ENCODE measurements at places on chromosomes 12 and 14.

DNA sequence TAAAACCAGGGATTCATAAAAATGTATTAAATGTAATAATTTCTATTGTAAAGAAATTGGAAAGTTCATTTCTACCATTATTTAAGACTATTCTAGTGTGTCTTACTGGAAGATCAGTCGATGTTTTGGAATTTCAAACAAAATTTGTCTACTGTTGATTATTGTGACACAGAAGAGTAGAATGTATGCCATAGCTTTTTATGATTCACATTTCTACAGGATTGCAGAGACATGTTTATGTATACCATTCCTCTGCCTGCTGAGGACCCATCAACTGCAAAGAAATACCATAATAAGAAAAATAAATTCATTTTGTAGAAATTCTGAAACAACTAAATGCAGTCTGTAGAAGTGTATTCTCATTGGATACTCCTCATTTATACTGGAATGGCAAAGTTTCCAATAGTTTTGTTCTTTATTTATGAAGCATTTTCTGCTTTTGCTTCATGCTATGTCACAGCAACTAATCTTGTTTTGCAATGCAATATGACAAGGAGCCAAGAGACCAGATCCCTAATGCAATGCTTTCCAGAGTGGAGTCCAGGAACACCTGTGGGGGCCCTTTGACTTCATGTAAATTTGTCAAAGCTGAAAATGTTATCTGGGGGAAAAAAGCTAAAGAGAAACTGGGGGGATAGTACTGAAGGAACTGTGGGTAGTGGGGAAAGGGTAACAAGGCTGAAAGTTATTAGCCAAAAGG, 172.9 kb upstream of the LRIG3 start:
- no peak for DNase-seq

DNA sequence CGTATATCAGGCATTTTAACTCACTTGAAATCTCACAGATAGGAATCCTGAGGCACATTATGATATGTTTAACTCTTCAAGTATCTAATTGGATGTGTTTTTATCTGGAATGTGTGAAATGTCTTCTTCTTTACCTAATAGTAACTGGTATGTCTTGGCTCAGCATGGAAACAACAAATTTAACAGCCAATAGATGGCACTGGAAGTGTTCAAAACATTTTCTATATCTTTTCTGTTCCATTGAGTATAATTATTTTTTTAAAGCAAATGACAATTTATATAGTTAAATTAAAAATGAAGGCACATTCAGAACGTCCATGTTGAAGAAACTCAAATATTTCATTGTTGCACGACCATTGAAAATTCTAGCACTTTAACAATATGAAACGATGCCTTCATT, 164.6 kb upstream of the SLC16A7 start:
- DNase-seq, result no peak

- no peak for DNase-seq
Measured at GRCh38 chr14:105376521-105377440, 21.6 kb upstream of the TEX22 start.

GRCh38 chr14:59313144-59313651, 124.7 kb downstream of the DAAM1 start:
- no peak for DNase-seq

DNA sequence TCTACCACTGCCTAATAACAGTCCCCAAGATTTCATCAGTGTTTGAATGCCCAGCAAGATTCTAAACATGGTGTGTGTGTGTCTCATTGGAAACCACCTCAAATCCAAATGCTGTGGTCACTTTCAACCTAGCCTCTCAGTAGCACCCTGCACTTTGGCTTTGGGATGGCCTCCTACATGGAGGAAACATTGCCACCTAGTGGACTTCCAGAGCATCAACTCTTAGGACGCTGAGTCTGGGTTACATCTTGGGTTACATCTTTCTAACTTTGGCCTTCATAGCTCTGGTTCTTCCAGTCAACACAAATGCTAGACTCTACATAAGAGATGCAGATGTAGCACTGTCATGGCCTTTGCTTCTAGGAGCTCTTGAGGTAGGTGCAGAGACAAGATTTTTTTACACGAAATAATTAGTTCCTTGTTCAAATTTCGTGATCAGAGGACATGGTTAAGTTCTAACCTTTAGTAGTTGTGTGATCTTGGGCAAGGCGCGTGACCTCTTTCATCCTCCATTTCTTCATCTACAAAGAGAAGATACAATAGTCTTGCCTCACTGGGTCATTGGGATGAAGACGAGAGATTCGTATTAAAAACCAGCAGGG, 113.5 kb upstream of the VASH1 start:
- DNase-seq, result no peak

- DNase-seq, result no peak
Measured at GRCh38 chr12:14828892-14829291, 14.4 kb downstream of the ART4 start.

- no peak for DNase-seq
Measured at GRCh38 chr12:64621257-64621942, 11.1 kb downstream of the RASSF3 start.

DNA sequence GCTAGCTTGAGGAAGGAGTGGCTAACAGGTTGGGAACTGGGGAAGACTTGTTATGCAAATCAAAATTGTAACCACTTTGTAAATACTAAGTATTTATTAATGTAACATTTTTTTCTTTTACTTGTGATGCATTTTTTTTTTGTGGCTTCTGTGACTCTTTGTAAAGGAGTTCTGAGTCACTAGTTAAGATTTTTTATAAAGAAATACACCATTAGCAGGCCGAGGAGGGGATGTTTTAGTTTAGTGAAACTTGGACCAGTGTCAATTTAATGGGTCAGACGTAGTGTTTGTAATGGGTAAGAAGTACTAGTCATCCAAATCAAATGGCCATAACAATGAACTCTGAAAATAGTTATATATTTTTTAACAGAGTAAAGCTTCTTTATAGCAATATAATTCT, 43.1 kb downstream of the AKAP6 start:
- no peak for DNase-seq

DNA sequence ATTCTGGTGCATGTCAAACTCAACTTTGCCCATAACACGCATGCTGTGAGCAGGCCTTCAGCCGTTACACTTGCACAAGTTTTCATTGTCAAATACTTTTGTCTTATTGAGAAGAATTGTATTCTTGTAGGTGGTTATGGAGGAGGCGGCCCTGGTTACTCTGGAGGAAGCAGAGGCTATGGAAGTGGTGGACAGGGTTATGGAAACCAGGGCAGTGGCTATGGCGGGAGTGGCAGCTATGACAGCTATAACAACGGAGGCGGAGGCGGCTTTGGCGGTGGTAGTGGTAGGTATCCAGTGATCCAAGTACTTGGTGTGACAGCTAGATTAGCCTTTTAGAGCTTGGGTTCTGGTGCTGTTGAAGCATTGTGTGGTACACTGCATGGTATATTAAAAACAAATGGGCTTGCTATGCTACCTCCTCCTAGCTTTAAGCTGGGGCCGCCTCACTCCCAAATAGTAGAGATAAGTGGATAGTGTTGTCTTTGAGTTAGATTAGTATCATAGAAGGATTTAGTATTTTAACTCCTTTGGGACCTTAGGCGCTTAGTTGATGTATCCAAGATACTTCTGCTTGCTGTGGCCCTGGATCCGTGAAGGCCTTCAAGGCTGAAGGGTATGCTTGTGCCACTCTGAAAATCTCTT, 2.5 kb downstream of the HNRNPA1 start:
- DNase-seq, result no peak

GRCh38 chr12:65372574-65372973, 94.1 kb downstream of the MSRB3 start:
- no peak for DNase-seq

DNA sequence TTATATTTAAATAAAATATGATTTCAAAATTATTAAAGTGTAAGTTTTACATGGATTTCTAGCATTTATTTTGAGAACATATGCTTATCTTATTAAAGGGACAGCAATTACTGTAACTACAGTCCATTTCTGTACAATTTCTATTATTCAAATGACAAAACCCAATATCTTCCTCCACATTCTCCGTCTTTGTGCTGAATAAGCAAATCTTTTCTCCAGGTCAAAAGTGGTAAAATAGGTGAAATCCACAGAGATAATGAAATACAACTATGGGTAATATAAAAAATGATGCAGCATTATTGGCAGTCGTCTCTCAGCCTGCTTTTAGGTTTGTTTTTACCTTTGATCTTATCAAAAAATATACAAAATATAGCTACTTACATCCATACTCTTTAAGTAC, 79.4 kb upstream of the OTX2 start:
- DNase-seq, result no peak

GRCh38 chr14:98510392-98510791, 761.6 kb downstream of the BCL11B start:
- no peak for DNase-seq

DNA sequence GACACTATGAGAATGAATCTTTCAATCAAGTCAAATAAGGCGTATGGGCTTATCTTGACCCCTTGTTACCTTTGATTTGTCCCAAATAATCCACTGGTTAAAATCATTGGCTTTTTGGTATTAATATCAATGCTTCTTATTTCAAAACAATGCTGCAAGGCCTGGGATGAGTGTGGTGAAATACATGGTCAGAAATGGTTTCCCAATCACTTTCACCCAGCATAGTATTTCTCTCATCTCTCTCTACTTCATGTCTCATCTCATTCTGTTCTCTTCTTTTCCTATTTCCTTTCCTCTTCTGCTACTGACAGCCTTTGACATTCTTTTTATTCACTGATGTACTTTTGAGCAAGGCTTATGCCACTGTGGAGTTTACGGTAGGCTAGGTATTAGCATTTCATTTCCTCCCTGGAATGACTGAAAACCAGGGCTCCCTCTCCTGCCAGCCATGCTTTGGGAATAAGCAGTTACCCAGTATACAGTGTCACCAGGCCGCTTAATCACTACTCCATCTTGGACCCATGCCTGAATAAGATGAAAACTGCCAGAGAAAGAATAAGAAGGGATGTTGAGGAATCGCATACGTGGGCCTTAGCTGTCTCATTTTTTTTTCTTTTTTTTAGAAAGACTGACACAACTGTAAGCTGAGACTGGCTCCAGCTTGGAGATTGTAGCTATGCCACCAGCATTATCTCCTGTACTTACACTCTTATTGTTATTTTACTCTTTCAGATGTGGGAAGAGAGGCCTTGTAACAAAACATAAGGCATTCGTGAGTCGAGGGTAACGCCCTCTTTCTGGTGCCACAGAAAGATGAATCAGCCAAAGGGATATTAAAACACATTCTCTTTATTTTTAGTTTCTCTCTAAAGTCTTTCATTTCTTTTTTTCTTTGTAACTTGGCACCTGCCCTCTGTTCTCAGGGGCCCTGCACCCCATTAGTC, 53.5 kb downstream of the IGF1 start:
- DNase-seq, result no peak

DNA sequence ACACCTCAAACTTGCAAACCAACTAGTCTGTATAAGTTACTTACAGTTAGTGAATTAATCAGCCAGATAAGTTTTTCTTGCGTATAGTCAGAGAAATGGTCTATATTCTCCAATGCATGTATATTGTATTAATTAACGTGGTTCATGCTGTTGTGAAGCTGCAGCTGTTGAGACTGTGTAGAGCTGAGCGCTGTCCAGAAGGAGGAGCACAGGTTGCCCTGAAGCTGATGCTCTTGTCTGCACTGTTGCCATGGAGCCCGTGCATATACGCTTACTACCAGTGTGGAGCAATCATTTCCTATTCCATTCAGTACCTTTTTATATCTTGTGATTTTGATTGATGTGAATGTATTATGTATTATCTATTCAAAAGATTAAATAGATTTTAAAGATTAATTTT, 74.3 kb upstream of the ARID2 start:
- DNase-seq, result peak; percentile 29

- no peak for DNase-seq
Measured at GRCh38 chr14:79036441-79036840, 866.3 kb downstream of the NRXN3 start.

DNA sequence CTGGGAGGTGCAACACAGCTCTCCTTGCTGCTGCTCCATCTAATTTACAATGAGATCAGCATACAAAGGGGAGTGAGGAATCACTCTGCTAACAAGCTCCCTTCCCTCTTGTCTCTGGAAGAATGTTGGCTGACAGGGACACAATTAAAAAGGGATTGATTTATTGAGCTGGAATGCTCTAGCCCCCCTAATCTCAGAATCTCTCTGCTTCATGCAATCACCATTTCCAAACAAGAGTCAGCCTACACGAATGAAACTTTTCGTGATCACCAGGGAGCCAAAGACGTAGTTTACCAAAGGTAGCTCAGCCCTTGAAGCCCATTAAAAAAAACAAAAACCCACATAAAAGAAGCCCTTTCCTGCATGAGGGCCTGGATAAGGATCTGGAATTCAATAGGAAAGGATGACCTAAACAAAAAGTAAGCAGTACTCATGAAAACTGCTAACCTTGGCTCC, 223.8 kb downstream of the C12orf75 start:
- no peak for DNase-seq

Measured in activated effector memory CD4-positive, alpha-beta T cell treated with Interleukin-2 at 50 U/mL for 16 hours (primary cell).